ENCODE measurements at places on chromosomes 5 and 9.

GRCh38 chr9:87587356-87587745, 89.7 kb downstream of the DAPK1 start:
- no peak for DNase-seq

GRCh38 chr9:108776920-108777639, 78.7 kb downstream of the ACTL7B start:
- DNase-seq: no peak

DNA sequence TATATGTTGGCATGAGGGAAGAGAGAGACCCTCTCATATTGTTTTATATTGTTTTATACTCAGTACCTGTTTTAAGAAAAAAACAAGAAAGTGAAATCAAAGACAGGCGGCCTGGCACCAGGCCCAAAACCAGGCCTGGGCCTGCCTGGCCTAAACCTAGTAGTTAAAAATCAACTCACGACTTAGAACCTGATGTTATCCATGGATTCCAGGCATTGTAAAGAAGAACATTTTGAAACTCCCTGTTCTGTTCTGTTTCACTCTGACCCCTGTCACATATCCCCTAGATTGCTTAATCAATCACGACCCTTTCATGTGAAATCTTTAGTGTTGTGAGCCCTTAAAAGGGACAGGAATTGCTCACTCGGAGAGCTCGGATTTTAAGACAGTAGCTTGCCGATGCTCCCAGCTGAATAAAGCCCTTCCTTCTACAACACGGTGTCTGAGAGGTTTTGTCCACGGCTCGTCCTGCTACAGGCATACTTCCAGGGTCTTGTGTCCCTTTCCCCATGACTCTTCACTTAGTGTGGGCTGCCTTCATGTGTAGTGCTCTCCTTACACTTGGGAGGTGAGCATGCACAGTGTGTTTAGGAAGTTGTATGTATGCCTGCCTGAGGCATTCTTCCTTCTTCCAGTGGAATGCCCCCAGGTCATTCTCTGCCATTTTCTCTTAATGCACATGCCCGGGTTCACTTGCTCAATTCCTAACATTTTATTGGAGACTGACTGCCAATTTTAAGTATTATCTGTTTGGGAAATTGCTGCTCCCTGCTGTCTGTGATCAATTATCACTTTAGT, 17.8 kb downstream of the TBCA start:
- DNase-seq: no peak

- DNase-seq: no peak
Observed at GRCh38 chr5:176541338-176542134, 4.3 kb upstream of the RNF44 start.

DNA sequence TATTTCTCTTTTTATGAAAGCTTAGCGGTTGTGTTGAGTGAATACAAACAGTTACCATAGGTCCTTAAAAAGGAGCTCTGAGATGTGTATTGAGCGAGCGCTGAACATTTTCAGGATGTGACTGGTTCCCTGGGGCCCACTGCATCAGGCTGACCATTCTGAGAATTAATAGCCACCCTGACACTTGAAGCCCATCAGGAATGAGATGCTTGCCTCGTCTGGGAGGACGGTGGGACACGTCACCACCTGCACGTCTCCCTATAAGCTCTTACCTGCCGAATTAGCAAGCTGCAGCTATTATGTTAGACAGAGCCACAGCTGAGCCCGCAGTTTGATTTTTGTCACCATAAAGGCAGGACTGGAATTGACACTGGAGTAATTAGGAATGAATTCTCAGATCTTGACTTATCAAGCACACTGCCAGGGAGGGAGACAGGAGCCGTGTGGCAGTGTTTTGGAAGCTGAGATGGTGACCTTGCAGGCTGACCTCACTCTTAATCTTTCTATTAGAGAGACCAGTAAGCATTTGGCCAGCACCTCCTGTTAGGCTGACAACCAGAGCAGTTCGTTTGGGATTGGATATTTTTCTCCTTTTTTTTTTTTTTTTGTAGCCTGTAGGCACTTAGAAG, 373.1 kb upstream of the WWC1 start:
- DNase-seq: no peak

- no peak for DNase-seq
Observed at GRCh38 chr5:73440262-73440661, 8.3 kb downstream of the FOXD1 start.

DNA sequence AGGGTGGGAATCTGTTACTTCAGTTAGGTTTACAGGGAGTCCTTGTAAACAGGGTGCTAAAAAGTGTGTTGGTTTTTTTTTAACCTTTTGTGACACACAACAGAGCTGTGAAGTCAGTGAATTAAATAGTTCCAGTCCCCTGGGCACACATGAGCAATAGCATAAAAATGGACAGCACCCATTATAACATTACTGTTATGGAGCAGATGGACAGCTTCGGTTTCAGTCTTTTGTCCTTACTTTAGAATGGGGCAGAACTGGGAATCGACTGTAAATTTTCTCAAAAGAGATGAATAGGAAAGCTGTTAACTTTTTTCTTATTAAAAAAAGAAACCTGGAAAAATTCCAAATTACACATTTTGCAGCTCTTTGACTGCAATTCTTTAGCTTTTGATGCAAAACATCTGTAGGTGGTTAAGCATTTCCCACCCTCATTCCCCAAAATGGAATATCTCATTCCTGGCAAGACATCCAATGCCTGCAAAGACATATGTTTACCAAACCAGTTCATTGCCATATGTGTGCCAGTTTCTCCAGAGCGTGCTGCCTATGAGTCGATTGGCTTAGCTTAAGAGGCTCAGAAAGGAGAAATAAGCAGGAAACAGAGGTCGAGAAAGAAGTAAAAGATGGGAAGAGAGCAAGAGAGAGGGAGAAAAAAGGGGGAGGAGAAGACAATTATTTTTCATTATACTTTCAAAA, 212.3 kb upstream of the TMEM161B start:
- no peak for DNase-seq

- DNase-seq: no peak
Observed at GRCh38 chr5:31663519-31663918, 24.6 kb downstream of the PDZD2 start.

- peak; percentile 81 for DNase-seq
Observed at GRCh38 chr9:22244139-22245011, 202.2 kb upstream of the DMRTA1 start.

- DNase-seq: no peak
Observed at GRCh38 chr9:109258481-109259302, 62.2 kb downstream of the EPB41L4B start.

- DNase-seq: no peak
Observed at GRCh38 chr5:173812811-173813550, 75.2 kb upstream of the CPEB4 start.

DNA sequence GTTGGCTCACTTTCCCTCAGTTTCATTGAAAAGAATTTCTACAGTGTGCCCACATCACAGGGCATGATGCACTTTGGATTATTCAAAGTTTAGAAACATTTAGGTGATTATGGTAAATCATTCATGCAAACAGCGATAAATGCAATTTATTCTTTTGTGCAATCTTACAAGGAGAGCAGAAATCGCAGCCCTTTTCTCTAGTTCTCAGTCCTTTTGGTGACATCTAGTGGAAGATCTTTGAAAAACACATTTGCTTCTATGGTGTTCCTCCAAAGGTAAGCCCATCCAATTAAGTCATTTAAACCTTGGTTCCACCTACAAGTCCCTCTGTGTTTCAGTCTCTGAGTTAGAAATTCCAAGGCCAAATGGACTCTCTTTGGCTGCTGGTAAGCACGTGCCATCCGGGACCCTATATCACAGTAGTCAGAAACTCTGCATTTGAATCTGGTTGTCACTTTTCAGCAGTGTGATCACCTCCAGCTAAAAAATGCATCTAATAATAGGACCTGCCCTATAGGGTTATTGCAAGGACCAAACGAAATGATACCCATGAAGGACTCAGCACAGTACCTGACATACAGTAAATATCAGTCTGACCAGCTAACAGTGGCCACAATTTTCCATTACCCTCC, 66.4 kb downstream of the MACROH2A1 start:
- peak; percentile 68 for DNase-seq

GRCh38 chr9:109989296-109989695, 209.3 kb downstream of the PALM2AKAP2 start:
- DNase-seq: no peak

DNA sequence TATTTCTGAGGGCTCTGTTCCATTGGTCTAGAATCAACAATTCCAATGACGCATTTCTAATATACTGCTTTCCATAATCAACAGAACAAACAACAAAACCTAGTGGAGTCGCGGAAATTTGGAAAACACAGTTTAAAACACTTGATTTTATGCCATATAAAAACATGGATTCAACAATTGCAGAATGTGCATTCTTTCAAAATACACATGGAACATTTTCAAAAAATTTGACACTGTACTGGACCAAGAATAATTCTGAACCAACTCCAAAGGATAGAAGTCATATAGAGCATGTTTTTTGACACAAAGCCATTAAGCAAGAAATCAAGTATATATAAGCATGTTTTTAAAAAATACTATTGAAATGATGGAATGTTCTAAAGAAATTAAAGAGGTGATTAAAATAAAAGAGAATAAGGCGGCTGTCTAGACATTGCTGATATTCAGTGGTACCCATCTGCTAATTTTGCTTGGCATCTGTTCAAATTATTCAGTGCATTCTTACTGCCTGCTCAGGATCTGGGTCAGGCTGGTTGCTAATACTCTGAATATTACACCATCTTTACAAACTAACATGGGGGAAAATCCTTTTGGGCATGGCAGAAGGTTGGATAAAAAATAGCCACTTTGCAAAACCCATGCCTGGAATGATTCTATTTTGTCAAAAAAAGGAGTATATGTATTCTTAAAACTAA, 221.3 kb downstream of the NPR3 start:
- DNase-seq: no peak

- no peak for DNase-seq
Observed at GRCh38 chr5:67089200-67089725, 107.3 kb downstream of the CD180 start.

- DNase-seq: no peak
Observed at GRCh38 chr9:96523374-96523773, 73.4 kb downstream of the HABP4 start.

Measured in RKO (cell line).